Motor neuron (in vitro differentiated cells): ENCODE measurements at places on chromosomes 1 and 21. TPM values are rescaled to one million over a fixed set of nuclear protein-coding genes. Genes with fewer than 3 reads are reported as not detected.

The HEYL gene
- 1.9 TPM in 2 replicates for total RNA-seq

The PDPN gene
- total RNA-seq, result 38.1 and 42.0 TPM in 2 replicates

DNA sequence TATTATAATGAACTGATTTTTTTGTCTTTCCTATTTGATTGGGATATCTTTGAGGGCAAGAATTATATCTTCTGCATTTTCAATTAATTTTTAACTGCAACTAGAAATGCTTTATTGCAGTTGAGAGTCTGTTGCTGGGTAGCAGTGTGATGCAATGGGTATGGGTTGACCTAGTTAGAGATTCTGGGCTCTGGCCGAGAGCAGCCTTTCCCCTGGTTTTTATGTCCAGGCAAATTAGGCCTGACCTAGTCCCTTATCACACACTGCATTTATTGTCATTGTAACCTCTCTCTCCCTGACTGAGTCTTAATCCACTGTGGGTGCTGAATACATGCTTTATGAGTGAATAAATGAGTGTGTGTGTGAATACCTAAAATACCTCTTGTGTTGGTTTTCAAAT lies 206.4 kb upstream of the PTGFR start:
- no peak for ATAC-seq

GRCh38 chr21:22356663-22357062 lies 1358.5 kb downstream of the NCAM2 start:
- no peak for ATAC-seq

DNA sequence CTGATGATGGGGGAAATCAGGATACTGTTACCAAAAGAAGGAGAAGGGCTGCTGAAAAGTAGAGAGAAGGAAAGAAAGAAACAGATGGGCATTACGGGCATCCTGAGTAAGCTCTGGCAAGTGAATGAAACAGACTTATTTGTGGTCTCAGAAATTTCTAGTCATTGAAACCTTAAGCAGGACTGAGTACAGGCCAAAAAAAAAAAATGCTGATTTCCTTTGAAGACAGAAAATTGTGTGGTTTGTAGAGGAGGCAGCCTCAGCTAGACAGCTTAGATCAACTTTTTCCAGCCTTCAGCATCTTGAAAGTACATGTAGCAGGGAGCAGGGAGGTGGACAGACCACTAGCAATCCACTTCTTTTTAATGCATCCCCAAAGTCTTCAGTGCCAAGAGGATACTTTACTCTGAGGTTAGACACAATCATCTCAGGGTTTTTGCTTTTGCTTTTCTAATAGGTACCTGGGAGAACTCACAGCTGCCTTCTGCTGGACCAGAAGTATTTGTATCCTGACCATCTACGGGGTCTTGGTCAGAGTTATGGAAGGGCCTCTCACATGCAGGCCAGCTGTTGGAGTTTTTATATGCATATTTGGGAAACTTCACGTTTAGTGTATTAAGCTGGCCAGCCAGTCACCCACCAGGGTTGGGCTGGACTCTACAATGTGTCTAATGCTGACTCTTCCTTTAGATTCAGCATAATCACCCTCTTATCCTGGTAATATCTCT lies 10.6 kb upstream of the CAPZB start:
- ATAC-seq, result no peak

The WDR64 gene
- total RNA-seq, result 0.10 and 0.37 TPM in 2 replicates

DNA sequence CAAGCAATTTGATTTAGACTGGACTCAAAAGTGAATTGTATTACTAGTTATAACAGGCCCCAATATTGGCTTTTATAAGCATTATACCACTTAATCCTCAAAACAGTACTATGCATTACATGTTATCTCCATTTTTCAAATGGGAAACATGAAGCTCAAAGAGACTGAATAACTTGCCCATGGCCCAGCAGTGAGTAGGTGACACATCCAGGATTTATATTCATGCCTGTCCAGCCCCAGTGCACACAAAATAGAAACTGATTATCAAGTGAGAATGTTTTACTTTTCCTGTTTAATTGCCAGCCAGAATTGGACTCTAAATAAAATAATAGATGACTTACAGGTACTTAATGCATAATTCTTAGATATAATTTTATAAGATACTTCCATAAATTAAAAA lies 82.9 kb downstream of the NIBAN1 start:
- ATAC-seq, result no peak

The S100A12 gene
- total RNA-seq, result not detected in 2 replicates

- no peak for ATAC-seq
These were observed 59.2 kb upstream of the TNR start for GRCh38 chr1:175802407-175803123.

DNA sequence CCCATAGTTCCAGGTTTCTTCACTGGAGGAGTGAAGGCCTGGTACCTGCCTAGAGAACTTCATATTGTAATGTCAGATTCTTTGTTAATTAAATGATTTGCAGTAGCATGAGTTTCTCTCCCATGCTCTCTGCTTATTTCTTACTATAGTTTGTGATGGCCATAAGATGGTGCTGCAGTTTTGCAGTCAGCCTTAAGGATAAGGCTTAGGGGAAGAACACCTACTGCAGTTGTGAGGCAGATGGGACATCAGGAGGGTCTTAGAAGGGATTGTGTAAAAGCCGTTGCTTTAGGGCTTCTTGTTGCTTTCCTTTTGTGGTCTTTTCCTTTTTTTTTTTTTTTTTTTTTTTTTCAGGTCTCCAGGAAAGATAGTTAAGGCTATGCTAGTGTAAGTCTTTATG lies 61.8 kb downstream of the MACF1 start:
- ATAC-seq, result peak; percentile 18

DNA sequence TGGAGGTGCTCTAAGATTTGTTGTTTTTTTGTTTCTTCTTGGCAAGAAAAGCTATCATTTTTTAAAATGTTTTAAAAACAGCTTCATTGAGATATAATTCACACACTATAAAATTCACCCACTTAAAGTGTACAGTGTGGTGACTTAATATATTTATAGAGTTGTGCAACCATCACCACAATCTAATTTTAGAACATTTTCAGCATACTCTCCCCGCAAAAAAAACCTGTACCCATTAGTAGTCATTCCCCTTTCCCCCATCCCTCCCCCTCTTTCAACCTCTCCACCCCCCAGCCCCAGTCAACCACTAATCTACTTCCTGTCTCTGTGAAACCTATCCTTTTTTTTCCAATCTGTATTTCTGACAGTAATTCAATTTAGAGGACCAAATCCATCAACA lies 30.6 kb downstream of the ZC3H11B start:
- ATAC-seq, result no peak
